ENCODE measurements at places on chromosomes 11 and 22.

DNA sequence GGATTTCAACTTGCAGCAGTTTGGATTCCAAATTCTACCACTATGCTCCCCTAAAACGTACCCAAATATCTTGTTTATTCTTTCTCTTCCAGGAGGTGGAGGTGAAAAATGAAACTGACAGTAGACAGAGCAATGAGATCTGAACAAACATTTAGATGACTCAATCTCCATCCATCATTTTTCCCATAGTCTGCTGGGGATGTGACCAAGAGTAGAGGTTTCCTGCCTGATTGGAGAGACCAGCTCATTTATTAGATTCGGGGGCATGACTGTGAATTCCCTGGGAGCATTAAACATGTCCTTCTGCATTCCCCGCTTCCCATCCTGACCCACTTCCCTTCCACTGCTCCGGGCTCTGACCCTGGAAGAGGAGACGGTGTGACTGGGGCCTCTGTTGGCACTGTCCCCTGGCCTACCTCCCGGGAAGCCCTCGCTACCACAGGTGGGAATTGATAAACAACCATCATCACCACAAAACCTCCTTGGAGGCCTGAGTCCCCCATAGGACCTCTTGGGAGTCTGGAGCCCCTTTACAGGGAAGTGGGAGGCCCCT, 20.3 kb downstream of the DKK3 start:
- DNase-seq: no peak

DNA sequence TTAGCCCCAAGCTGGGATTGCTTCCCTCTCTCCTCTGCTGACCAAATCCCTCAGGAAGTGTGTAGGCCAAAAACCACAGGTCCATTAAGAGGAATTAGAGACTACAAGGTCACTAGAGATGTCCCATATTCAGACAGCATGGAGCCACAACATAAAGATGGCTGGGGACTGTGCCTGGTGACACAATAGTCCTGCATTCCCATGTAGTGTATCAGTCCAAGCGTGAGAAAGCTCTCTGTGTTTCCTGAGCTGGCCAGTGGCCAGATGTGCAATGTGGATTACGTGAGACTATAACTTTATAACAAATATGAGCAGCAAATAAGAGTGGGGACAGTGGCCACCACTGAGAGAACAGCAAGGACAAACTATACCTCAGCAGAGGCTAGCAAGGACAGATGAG, 7.6 kb upstream of the MS4A10 start:
- DNase-seq: no peak

DNA sequence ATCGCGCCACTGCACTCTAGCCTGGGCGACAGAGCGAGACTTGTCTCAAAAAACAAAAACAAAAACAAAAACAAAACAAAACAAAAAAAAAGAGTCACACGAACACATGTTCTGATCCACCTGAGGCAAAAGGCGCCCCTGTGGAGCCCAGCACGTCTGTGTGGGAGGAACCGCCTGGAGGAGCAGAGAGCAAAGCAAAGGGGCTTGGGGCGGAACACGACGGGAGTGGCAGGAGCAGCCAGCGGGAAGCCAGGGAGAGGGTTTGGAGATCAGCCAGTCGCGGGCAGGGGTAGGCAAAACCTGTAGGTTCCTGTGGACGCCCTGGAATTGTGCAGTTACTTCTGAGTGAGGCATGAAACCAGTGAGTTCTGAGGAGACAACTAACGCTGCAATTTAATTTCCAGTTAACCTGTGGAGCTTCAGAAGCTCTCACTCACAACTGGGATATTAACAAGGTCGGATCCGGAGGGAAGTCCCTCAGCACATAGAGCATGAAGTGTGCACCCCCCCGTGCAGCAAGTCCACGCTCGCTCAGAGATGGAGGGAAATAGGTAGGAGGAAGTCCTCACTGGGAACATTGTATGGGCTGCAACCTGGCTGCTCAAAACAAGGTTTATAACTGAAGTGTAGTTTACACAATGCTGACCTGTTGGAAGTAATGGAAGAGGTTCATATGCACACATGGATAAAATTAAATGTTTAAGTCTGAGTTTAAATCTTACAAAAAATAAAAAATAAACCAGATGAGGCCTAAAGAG, 13.2 kb upstream of the USP18 start:
- no peak for DNase-seq

DNA sequence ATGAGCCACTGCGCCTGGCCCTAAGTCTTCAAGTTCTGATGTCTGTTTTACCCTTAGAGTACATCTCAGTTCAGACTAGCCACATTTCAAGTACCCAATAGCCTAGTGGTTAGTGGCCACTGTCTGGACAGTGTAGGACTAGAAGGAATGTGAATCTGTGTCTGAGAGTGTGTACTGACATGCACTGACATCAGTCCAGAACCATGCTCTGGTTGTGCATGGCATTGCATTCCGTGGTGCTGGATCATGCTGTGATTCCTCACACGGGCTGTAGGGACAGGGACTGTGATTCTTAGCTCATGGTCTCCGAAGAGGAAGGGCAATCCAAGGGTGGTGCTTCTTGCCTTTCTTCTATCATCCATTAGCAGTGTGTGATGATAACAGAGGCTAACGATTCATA, 41.1 kb downstream of the AMOTL1 start:
- DNase-seq: no peak

- DNase-seq: no peak
These were observed 54.4 kb downstream of the FLRT1 start for GRCh38 chr11:64089915-64090805.

DNA sequence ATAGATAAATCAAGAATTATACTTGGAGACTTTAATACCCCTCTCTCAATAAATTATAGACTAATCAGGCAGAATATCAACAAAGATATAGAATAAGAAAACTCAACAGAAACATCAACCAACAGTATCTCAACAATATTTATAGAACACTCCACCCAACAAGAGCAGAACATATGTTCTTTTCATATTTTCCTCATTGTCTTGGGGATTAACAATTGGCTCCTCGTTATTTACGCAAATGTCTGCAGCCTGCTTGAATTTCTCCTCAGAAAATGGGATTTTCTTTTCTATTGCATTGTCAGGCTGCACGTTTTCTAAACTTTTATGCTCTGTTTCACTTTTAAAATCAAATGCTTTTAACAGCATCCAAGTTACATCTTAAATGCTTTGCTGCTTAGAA, 37.0 kb upstream of the FBLN1 start:
- no peak for DNase-seq

GRCh38 chr11:119880143-119880542, 151.1 kb upstream of the NECTIN1 start:
- DNase-seq: no peak

DNA sequence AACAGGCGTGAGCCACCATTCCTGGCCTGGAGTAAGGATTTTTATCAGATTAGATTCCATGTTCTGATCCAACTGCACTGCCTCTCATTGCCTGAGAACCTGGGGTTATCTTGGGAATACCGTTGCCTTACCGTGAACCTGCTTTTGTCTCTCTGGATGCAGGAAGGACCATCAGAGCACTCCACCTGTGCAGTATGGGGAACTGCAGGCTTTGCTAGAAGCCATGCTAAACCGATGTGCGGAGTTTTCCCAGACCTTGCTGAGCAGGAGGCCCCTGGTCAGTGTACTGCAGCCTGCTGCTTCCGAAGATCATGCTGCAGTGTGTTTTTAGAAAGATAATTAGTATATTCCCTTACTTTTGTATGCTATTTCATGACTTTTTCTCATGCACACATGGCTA, 43.6 kb downstream of the MEI1 start:
- no peak for DNase-seq

GRCh38 chr11:61129639-61130523, 27.6 kb downstream of the CD5 start:
- DNase-seq: no peak

- no peak for DNase-seq
These were observed 44.3 kb downstream of the BLID start for GRCh38 chr11:122071709-122072202.

GRCh38 chr22:17629641-17630040, 1.1 kb upstream of the ATP6V1E1 start:
- no peak for DNase-seq

- DNase-seq: no peak
These were observed 49.8 kb upstream of the SPATA19 start for GRCh38 chr11:133895061-133895479.

- DNase-seq: no peak
These were observed 138.7 kb downstream of the TRIM29 start for GRCh38 chr11:119999220-119999619.

GRCh38 chr11:17812091-17812864, 77.7 kb downstream of the KCNC1 start:
- DNase-seq: no peak

- no peak for DNase-seq
These were observed 50.4 kb downstream of the ADM start for GRCh38 chr11:10355257-10355661.

GRCh38 chr11:68509066-68509465, 48.5 kb downstream of the PPP6R3 start:
- DNase-seq: no peak

DNA sequence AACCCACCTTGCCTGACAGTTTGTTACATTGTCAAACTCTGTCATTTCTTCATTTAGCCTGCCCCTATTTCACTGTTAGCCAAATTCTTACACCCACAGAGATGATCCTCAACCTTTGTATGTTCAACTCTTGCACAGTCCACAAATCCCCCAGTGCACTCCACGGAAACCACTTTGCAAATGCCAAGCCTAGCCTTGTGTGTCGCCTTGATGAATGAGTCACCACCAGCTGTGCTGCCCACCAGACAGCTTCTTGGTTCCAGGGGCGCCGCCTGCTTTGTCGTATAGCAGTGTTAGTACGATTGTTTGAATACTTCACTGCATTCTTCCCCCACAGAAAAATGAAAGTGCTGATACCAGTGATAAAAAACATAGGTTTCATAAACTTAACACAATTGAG, 686.3 kb downstream of the NTM start:
- no peak for DNase-seq

GRCh38 chr11:102368472-102368871, 21.5 kb downstream of the BIRC2 start:
- DNase-seq: no peak

DNA sequence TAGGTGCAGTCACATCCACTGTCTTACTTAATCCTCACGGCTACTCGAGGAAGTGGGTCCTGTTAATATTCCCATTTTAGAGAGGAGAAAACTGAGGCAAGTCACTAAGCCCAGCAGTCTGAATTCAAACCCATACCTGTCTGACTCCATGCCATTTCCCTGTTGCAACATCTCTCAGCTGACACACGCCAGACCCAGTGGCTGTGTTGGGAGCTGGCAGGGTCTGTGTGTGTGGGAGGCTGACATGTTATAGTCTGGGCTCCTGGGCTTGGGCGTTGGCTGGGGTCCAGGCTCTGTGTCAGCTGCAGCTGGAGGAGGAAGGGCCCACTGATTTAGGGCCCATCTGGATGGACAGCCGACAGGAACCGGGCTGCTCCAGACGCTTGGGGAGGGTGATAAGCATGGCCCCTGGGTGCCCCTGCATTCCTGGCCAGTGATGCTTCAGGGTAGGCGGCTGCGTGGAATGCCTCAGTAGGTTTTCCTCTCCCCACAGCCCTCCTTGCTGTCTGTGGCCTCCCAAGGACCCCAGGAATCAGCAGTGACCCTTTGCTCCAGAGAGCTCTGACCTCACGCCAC, 562.5 kb downstream of the MN1 start:
- DNase-seq: no peak

- DNase-seq: no peak
These were observed 3.3 kb downstream of the A4GALT start for GRCh38 chr22:42717197-42717928.

DNA sequence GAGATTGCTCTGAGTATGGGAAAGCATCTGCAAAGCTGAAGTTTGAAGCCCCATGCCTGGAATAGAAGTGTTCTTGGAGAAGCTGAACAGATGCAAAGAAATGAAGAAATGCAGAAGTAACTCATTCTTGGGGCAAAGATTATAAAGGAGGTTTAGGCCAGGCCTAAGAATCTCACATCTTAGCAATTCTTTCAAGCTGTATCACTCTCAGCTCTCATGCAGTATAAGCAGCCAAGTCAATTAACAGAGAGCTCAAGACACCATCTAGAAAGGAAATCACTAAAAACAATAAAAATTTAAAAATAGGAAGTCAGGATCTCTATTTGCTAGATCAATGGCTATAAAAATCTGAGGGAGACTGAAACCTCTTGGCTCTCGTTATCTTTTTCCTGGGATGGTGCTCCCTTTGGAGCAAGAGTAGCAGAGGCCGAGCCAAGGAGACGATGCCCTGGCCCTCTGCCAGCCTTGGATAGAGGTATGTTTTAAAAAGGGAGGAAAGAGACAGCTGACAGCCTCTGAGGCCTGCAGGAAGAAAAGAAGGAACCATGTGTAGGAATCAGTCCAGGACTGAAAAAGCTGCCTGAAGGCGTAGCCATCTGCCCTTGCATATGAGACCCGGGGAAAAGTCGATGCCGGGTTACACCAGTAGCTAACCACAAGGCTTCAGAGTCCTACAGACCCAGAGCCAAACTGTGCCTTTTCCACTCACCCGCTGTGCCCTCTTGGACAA, 229.8 kb downstream of the BLID start:
- DNase-seq: no peak

DNA sequence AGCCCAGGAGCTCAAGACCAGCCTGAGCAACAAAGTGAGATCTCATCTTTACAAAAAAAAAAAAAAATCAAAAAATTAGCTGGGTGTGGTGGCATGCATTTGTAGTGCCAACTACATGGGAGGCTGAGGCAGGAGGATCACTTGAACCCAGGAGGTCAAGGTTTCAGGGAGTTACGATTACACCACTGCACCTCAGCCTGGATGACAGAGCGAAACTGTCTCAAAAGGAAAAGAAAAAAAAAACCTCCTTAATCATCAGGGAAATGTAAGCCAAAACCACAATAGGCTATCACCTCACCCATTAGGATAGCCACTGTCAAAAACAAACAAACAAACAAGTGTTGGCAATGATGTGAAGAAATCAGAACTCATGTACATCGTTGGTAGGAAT, 13.4 kb downstream of the DGCR2 start:
- DNase-seq: no peak

GRCh38 chr11:77778118-77778517, 42.4 kb downstream of the RSF1 start:
- no peak for DNase-seq

DNA sequence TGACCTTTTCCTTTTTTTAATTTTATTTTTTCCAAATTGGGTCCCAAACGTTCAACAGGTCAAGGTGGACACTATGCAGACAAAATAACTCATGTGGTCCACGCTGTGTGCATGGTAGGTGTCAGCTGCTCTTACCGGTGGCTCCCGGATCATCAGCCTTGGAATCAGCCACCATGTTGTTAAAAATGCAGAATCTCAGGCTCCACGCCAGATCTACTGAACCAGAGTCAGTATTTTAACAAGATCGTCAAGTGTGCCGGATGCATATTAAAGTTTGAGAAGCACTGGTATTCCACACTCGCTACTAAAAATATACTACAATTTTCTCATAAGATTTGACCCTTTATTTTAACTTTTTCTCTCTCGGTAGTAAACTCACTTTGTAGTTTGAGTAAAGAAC, 553 bp upstream of the LDLRAD3 start:
- no peak for DNase-seq

DNA sequence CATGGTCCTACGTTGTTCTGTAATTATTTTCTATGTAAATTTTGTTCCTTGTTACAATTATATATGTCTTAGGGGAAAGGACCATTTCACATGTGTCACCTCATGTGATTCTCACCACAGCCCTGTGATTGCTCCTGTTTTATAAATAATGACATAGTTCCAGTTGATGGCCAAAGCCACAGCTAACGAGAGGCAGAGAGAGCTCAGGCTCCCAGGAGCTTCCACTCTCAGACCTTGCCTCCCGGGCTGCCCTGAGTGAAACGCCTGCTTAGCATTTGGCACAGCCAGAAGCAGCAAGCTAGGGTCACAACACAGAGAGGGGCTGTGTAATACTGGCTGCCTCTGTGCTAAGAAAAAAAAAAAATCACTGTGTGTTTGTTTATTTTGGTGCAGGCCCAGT, 5.9 kb downstream of the TMEM121B start:
- no peak for DNase-seq

- DNase-seq: no peak
These were observed 162.6 kb upstream of the E2F8 start for GRCh38 chr11:19403196-19403895.

All from stimulated activated naive CD4-positive, alpha-beta T cell treated with Interleukin-2 at 50 U/mL for 16 hours (primary cell).